ENCODE measurements at places on chromosomes 2 and 18.

DNA sequence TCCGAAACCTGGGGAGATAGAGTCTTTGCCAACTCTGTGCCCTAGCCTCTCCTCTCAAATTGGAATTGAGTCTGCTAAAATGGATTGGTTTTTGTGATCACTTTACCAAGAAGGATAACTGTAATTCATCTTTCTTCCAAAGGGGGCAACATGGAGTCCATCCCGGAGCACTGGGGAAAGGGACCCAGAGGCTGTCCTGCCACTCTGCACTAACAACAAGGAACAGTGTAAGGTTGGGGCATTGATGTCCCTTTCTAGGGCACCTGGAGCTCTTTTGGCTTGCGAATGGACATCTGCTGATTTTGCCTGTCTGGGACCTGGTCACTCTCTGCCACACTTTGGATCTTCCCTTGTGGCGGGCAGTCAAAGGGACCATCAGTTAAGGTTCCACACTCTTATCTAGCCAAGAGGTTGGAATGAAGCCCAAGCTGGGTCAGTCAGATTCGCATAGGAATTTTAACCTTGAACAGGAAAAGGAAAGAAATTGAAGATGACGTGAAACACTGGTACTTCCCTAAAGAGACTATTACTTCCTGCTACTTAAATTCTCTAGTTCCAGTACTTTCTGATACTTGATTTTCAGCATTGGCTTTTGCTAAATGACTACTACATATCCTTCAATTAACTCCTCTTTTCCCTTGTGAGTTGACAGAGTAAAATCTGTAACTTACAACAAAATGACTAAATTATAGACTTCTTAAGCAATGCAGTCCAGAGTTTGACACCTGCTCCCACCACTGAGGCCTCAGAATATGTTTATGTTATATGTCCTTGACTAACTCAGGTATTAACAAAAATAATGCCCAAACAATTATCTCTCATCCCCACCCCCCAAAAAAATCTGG, 64.7 kb upstream of the KLF7 start:
- DNase-seq, result peak; percentile 18

DNA sequence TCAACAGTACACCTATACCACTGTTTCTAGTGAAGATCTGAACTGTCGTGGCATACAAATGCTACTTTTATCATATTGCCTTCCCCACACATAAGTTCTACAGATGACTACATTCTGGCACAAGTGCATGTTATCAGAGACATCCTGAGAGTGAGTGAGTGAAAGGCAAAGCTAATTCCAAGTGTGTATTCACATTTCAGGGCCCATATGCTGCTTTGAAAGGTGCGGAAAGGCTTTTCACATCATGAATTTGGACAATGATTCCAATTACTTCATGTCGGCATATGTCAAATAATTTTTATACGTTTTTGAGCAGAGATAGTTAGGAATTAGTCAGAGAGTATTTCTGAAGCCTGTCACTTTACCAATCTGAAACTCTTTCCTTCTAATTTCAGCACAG, 101.7 kb downstream of the GAREM1 start:
- no peak for DNase-seq

GRCh38 chr18:36650266-36650665, 178.5 kb downstream of the TPGS2 start:
- no peak for DNase-seq

DNA sequence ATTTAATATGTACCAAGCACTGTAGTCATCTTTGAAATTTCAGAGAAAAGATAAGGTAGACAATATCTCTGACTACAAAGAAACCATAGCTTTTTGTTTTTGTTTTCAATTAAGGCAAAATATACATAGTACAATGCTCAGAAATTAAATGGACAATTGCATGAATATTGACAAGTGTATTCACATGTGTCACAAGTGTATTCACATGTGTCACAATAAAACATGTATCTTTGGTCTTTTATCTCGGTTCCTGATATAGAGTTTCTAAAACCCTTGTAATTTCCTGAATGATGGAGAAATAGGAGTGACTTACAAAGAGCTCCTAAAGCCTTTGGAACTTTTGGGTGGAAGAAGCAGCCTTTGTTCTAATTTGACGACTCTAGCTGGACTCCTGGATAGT, 756.4 kb downstream of the EPHA4 start:
- no peak for DNase-seq

GRCh38 chr2:24024018-24024417, 14.1 kb downstream of the MFSD2B start:
- no peak for DNase-seq

GRCh38 chr2:37676274-37676673, 4.8 kb upstream of the CDC42EP3 start:
- DNase-seq, result no peak

- no peak for DNase-seq
These were observed 28.2 kb upstream of the TAF1B start for GRCh38 chr2:9815076-9815475.

GRCh38 chr2:67650291-67651133, 253.4 kb downstream of the ETAA1 start:
- DNase-seq, result no peak

DNA sequence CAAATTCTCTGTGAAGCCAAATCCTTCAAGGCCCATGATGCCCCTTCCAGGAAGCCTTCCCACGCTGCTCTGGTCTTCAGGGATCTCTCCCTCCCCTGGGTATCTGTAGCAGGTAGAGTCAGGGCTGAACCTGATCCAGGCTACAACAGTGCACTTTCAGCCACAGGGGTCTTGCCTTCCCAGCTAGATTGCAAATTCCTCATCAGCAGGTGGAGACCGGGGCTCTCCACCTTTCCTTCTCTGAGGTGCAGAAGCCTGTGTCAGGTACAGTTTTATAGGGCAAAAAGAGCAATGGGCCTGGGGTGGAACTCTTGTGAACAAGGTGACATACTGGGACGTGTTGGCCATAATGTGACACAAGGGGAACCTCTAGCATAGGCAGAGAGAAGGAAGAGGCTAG, 312.9 kb downstream of the MYCN start:
- DNase-seq, result no peak

DNA sequence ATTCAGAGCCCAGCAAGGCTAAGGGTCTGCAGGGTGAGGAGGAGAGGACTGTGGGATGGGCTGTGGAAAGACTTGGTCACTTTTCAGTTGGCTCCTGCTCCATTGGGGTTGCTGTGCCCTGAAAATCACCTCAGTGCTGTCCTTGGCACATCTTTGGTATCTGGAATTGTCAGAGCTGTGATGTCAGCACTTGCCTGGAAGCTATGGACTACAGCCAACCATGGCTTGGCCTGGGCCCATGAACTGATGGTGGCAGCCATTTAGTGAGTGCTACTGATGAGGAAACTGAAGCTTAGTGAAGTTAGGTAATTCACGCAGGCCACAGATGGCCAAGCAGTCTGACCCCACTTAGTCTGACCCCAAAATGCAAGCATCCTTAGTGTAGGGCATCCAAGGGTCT, 121.8 kb upstream of the SERPINE2 start:
- DNase-seq, result no peak

DNA sequence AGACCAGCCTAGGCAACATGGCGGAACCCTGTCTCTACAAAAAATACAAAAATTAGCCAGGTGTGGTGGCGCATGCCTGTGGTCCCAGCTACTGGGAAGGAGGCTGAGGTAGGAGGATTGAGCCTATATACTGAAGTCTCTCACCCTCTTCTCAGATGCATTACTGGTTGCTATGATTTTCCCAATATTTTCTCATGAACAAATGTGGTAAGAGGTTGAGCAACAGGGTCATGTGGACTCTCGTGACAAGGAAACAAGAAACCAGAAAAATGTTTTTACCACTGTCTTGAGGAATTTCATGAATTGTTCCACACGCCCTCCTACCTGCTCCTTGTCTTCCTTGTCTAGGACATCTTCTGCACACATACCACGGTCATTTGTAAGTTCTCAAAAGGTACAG, 12.4 kb downstream of the LMAN2L start:
- DNase-seq, result peak; percentile 41

DNA sequence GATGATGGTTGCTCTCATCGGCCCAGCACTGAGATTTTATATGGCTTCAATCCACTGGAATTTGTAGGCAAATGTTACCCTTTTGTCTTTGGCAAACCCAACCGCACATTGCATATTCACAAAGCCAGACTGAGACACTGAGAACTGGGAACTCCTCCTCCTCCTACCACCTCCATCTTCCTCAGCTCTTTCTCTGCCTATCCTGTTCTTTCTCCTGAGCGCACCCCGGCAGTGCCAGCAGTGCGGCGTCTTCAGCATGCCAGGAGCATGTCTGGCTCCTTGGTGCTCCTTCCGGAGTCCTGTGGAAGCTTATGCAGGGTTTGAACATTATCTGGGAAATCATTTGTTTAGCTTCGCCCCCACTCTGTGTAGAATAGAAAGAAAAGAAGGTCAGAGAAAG, 50.8 kb downstream of the TRIB2 start:
- DNase-seq, result no peak

DNA sequence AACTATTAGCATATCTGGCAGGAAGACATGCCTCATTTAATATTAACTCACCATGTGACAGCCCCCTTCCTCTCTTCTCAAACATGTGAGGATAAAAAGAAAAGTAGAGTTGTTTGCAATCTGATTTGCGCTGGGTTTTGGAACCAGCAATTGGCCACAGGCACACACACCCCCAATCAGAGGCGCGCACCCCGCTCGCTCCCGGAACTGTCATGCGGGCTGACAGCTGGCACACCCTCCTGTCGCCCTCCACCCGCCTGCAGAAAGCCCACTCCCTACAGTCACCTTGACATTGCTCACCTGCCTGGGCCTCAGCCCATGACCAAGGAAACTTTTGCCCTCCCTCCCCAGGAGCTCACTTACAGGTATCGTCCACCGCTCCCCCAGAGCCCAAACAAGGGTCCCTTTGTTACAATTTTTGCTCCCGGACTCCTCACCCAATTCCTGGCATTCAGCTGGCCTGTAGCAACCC, 1.1 kb downstream of the COBLL1 start:
- peak; percentile 39 for DNase-seq

- DNase-seq, result no peak
These were observed 7.5 kb downstream of the B3GNT2 start for GRCh38 chr2:62203459-62203858.
